ENCODE measurements at places on chromosomes 12 and 14.
A peak's percentile ranks its signal among the peaks of the same experiment; 100 is the strongest.

DNA sequence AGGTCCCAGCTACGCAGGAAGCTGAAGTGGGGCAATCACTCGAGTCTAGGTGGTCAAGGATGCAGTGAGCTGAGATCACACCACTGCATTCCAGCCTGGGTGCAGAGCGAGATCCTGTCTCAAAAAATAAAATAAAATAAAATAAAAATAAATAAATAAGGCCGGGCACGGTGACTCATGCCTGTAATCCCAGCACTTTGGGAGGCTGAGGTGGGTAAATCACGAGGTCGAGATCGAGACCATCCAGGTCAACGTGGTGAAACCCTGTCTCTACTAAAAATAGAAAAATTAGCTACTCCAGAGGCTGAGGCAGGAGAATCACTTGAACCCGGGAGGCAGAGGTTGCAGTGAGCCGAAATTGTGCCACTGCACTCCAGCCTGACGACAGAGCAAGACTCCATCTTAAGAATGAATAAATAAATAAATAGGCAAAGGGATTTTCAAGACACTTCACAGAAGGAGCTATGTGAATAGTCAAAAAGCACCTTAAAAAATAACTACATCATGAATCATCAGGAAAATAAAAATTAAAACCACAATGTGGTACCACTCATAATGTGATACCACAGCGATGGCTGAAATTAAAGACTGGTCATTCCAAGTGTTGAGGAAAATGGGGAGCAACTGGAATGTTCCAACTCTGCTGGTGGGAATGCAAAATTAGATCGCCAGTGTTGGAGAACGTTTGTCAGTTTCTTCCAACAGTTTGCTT is 92.9 kb upstream of the TBX3 start:
- DNase-seq: no peak

- DNase-seq: no peak
Measured at GRCh38 chr14:89078021-89078795, 253.8 kb downstream of the TTC8 start.

DNA sequence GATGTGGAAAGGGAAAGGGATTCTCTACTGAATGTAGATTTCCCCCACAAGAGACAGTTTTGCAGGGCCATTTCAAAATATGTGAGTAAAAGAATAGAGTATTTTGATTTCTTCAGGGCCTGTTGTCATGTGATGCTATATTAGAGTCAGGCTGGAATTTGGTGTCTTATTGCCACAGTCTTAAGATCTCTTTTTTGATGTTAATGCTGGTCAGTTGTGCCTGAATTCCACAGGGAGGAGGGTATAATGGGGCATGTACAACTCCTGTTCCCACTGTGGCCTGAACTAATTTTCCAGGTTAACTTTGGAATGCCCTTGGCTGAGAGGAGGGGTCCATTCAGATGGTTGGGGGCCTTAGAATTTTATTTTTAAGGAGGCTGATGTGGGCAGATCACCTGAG is 111.0 kb upstream of the MAX start:
- DNase-seq: no peak

DNA sequence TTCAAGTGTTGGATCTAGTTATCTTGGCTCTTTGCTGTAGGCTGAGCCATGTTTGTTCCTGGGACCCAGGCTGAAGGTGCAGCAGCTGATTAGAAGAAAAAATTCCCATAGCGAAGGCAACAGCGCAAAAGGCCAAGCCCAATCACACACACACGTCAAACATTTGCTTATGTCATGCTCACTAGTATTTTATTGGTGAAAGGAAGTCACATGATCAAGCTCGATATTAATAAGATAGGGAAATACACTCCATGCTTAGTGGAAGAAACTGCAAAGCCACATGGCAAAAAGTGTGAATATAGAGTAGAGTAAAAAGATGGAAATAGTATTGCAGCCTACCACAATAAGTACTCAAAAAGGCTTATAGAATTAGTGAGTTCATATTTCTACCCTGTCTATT is 373.5 kb upstream of the FAR2 start:
- no peak for DNase-seq

DNA sequence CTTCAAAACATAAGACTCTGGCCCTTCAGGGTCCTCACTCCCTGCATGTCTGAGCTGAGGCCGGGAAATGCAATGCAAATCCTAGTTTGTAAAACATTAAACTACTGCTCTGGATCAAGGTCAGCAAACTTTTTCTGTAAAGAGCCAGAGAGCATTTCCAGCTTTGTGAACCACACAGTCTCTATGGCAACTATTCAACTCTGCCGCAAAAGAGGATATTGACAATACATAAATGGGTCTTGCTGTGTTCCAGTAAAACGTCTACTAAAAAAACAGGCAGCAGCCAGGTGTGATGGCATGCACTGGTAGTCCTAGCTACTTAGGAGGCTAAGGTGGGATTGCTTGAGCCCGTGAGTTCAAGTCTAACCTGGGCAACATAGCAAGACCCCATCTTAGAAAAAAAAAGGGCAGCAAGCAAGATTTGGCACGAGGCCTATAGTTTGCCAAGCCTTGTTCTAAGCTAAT is 22.3 kb downstream of the DDX24 start:
- no peak for DNase-seq

DNA sequence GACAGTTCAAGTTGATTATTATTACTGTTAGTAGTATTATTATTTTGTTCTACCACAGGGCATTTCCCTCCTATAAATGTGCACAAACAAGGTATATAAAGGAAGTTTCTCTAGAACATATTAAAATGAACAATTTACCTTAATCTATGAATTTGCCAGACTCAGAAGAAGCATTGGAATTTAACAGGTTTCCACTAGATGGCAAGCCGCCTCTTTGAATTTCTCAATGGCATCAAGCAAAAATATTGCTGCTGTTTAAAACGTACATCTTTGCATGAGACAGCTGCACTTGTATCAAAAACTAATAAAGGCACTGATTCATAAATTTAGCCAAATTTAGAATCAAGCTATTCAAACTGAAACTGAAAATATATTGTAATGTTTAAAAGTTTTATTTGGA is 34.6 kb upstream of the MIS18BP1 start:
- DNase-seq: peak; percentile 21

GRCh38 chr12:130966443-130967030 is 12.8 kb downstream of the ADGRD1 start:
- DNase-seq: no peak

DNA sequence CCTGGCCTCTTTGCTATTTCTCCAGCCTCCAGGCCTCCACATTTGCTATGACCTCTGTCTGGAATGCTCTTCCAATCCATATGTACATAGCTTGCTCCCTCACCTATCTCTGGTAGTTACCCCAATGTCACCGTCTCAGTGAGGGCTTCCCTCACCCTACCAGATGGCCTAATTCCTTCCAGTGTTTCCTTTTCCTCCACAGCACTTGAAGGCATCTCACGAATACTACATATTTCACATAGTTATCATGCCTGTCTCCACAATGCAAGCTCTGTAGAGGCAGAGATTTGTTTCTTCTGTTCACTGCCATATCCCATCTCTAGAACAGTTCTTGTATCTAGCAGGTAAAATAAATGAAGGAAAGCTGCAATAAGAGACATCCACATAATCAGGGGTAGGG is 21.3 kb upstream of the HSP90B1 start:
- peak; percentile 10 for DNase-seq

GRCh38 chr14:43887523-43887922 is 619.6 kb downstream of the FSCB start:
- no peak for DNase-seq

- no peak for DNase-seq
Measured at GRCh38 chr12:131372706-131373195, 338.1 kb upstream of the SFSWAP start.

DNA sequence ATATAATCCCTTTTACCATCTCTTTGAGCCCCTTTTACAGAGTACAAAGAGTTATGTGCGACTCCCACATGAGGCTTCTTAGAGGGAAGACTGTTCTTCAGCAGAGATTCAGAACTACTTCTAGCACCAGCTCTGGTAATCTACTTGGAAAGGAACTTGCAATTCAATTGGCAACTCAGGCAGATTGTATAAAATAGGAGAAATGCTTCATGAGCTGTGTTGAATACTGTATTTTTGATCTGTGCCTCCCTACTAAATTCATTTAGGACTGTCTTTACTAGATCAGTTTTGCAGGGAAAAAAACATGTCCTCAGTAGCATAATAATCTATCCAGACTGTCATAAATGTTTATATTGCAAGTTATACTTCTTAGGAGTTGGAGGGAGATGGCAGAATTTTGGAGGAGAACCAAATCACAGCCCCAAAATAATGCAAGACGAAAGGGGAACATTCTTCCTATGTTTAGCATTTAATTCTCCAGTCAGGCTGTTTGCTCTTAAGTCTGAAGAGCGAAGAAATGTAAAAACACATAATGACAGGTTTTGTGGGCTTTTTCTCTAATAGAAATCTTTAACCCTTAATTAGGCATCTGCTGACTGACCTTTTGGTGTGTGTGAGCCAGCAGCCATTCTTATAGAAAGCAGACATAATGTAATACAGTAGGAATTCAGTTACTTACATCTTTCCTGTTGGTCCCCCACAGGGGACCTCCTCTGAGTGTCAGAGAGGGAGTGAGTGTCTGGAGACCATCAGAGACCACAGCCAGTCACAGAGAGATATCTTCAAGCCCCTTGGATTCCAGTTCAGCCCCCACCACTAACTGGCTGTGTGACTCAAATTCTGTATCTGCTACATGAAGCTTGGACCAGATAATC is 3.9 kb downstream of the ANO4 start:
- DNase-seq: no peak

DNA sequence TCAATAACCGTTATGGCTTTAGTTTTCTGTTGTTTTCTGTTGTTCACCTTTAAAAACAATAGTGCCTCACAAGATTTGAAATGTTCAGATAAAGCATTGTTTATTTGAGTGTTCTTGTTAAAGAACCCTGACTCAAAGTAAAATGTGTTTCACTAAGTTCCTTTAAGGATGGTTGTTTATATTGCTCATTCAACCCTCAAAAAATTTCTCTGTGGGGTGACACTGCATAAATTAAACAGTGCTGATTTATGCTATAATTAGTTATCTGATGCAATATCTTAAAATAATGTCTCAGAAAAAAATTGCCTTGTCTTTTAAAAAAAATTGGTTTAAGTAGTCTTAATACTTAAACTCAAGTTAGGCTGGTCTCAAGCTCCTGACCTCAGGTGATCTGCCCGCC is 775.1 kb downstream of the FLRT2 start:
- no peak for DNase-seq

DNA sequence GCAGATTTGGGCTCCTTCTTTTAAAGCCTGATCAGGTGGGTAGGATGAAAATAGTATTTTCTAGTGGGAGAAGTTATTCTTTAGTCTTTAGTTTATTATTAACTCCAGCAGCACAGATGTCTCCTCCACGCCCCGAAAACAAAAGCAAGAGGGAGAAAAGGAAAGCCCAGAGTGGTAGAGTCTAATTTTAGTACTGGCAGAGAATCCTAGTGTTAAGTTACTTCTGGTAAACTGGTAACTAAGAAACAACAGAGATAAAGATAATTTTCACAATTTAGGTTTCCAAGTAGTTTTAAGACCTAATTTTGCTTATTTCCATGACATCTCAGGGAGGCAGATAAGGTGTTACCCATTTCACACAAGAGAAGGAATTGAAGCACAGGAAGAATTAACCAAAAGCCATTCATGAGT is 16.3 kb downstream of the ATP5MC2 start:
- DNase-seq: no peak

DNA sequence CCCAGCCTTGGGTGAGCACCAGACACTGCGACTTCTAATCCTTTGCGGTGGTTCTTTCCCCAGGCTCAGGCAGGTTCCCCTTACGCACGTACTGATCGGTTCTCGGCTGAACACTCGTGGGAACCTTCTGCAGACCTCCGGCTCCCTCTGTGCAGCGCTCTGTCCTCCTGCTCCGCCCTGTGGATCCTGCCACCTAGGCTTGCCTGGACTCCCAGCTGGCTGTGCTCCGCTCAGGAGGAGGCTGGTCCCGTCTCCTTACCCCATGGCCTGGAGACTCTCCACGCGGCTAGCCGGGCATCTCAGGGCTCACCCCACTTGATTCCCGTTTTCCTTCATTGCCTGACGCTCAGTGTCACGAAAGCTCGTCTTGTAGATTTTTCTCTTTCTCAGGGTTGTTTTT is 34.7 kb downstream of the TNFAIP2 start:
- no peak for DNase-seq

DNA sequence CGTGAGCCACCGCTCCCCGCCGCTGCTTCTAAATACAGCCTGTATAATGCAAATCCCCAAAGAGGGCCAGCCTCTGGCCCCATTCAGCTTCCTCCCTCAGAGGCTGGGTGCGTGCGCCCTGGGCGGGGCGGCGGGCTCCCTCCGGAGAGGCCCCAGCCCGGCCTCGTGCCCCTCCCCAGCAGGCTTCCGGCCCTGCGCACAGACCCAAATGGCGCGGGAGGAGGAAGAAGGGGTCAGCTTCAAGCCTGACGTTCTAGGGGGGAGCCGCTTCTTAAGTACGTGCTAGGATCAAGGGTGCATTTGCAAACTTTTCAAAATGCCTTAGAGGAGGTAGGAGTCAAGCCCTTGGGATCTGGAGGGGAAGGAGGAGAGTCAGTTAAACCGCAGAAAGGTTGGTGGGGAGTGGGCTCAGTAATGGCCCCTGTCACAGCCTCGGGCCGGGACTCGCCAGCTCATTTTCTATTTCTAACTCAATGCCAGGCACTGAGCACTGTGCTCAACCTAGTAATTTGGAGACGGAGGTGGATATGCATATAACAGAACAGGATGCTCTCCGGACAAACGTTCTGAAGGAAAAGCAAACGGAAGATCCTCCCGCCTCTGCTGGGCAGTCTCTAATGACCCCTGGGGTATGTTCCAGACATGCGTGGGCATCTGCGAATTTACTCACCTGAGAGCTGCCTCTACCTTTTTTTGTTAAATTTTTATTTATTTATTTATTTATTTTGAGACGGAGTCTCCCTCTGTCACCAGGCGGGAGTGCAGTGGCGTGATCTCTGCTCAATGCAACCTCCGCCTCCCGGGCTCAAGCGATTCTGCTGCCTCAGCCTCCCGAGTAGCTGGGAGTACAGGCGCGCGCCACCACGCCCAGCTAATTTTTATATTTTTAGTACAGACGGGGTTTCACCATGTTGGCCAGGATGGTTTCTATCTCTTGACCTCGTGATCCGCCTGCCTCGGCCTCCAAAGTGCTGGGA is 32.3 kb downstream of the NINJ2 start:
- DNase-seq: no peak
